ENCODE measurements at places on chromosomes 2 and 18.
A peak's percentile ranks its signal among the peaks of the same experiment; 100 is the strongest.

DNA sequence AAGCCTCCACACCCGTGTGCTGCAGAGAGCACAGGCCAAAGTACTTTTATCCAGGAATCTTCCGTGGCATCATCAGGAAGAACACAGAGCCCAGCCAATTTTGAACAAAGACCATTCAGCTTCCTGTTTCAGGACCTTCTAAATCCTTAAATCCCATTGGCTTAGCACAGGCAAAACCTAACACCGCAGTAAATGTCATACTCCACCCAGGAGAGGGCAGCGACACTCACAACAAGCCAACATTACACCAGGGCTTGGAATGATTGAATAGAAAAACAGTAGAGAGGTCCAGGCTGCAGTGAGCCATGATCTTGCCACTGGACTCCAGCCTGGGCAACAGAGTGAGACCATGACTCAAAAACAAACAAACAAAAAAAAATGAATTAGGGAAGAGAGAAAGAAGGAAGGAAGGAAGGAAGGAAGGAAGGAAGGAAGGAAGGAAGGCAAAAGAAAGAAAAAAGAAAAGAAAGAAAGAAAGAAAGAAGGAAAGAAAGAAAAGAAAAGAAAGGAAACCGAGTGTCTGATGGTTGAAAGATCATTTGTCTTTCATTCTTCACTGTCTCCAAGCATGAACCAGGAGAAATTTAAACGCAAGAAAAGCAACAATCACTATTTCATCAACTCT is 144.6 kb upstream of the SATB2 start:
- no peak for DNase-seq

DNA sequence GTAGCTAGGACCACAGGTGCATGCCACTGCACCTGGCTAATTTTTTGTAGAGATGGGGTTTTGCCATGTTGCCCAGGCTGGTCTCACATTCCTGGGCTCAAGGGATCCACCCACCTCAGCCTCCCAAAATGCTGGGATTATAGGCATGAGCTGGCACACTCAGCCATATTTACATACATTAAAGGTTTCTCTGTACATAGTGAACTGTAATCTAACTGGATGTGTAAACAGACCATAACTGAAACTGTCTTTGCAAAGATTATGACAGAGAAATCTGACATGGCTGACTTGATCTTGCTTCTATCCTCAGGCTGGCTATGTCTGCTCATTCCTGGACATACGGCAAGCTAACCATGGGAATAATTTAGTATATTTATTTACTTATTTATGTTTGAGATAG is 139.2 kb upstream of the XPO1 start:
- no peak for DNase-seq

DNA sequence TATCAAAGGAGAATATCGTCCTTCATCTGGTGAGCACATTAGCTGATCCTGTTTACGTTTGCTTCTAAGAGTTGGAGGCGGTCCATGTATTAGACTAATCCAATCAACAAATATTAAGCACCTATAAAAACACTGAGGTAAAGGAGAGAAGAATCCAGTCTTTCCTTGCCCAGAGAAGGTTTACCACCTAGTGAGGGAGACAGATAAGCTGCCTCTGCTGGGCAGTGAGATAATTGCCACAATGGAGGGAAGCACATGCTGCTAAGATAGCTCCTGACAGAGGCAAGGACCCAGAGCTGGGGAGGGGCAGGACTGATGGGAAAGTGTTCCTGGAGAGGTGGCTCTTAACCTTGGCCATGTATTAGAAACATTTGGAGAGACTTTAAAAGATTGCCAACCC is 36.7 kb upstream of the ST8SIA5 start:
- DNase-seq, result no peak

DNA sequence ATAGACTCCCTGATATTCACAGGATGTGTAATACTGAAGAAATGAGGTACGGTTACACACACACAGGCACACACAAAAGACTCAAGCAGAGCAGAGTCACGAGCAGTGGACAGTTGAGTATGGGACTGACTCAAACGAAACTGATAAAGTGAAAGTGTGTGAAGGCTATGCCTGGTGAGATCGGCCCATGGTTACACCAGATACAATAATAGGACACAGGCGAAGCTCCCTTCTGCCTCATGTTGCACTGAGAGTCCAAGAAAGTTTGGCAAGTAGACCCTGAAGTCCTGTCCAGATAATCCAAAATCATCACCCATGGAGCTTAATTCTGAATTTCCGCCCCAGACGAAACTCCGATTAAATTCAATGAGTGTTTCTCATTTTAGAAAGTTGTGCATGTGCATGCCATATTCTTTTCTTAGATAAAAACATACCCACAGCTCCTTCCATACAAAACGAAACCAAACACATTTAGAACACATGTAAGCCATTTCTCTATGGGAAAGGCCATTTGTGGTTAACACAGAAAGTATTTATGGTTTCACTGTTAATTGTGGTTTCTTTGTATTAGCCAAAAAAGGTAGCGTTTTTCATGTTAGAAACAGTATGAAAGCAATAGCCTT is 567.6 kb downstream of the PLCL1 start:
- DNase-seq, result no peak

GRCh38 chr2:232126301-232127099 is 165.0 kb downstream of the DIS3L2 start:
- no peak for DNase-seq

DNA sequence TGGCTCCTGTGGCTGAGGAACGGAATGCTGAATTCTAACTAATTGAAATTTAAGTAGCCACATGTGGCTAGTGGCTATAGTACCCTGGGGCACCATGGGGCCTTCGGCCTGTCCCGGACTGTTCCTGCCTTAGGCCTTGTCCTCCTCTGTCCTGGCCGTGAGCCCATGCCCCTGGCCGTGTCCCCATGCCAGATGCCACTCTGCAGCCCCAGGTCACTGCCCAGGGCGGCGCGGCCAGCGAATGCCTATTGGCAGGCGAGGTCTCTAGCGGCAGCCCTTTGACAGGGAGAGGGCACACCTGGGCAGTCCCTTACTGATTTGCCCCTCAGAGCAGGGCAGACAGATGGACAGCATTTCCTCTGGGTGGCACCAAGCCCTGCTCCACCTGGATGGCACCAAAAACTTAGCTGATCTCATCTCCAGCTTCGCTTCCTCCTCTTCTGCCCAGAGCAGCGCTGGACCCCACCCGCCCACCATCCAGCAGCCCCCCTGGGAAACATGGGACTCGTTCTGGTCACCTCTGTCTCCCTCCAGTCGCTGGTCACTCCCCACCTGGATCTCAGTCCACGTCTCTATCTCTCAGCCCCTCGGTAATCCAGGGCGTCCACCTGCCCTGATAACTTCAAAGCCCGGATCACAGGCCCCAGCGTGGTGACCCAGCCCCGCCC is 1.1 kb upstream of the DGKD start:
- DNase-seq, result no peak

GRCh38 chr18:6561420-6561861 is 146.7 kb upstream of the L3MBTL4 start:
- DNase-seq, result no peak

- no peak for DNase-seq
Measured at GRCh38 chr2:55511508-55512124, 7.9 kb upstream of the CFAP36 start.

DNA sequence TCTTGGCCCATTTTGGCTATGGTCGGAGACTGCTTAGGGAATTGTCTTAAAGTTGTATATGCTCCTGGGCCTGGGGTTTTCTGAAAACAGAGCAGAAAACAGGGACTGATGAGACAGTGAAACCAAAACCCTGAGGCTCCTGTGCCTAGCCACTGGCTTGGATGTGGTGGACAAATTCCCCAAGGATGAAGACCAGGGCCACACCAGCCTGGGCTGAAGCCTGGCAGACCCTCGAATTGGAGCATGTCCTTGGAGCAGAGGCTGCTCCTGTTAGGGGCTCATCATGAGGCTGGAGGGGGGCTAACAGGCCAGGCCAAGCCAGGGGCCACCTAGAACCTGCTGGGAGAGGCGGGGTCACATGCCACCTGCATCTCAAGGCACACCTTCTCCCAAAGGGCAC is 68.1 kb downstream of the STPG4 start:
- no peak for DNase-seq

DNA sequence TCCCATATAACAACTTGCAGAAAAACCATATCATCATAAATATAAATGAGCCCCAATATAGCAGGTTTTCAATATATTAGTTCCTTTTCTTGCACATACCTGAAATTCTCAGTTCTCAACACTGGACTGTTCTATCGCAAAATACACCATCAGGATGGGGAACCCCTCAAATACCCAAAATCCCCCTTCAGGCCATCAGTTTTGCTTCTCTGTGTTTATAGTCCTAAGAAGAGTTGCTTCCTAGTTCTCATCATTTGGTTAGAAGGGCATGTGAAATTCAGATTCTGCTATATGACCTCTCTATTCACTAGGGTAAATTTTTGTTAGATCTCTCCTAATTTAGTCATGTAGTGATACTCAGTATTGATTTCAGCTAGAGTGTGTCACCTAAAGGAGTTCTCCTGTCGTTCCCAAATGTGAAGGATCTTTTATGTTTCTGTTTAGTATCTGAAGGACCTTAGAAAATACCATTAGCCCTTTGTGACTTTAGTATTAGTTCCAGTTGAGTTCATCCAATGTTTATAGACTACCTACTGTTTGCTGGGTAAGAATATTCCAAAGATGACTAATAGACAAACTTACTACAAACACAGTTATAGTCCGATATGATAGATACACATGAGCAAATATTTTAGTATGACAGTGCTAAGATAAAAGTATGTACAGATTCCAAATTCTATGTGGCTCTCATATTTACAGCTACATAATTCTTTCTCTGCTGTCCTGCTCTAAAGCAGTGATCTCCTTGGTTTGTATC is 115.8 kb downstream of the TTC27 start:
- DNase-seq, result no peak

DNA sequence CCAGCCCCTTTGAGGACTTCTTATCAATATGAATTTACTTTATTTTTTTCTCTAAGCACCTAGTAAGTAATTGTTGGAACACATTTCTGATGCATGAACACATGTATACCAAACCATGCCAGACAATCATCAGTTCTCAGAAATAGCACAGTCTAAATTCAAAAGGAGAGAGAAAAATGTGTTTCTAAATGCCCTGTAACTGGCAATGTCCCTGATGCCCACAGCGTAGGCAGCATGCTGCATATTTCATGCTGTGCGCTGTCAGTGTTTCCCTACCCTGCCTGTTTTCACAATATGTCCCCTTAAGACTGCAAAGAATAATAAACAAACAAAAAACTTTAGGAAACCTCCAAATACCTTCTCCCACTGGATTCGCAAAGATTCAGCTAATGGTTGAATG is 881.0 kb upstream of the CHAC2 start:
- DNase-seq, result no peak

DNA sequence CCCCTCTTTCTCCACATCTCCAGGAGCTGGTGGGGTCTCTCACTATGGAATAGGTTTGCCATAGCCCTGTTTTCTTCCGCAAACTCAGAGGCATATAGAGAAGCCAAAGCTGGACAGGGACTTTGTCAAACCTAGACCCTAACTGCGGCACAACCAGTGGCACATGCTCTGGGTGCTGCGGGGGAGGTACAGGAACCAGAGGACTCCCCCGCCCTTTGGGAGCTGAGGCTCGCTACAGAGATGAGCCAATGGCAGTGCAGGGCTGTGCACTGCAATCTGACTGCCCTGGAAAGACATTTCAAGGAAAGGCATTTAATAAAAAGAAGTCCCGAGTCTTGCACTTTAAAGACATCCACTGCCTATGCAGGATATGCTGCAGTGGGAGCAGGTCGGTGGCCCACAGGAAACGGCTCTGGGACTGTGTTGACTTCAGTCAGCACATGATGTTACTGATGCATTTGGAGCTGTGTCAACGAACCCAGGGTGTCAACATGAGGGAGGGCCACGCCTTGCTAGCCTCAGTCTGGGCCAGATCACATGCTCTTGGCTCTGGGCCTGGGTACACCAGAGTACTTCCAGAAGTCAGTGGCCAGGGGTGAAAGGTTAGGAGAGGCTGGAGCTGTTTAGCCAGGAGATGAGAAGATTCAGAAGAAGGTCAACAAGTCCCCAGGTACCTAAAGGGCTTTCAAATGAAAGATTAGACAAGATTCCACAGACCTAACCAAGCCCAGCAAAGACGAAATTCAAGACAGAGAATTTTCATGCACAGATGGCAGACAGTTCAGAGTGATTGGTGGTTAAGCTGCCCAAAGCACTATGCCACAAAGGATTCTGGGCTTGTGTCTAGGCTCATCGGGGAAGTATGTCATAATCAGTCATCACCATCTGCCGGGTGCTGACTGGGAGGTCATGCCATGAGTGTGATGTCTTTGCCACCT is 8.2 kb downstream of the SLC35F6 start:
- no peak for DNase-seq

GRCh38 chr18:2625217-2625616 is 30.3 kb upstream of the SMCHD1 start:
- no peak for DNase-seq

- DNase-seq, result peak; percentile 62
Measured at GRCh38 chr2:68121873-68122679, 35.6 kb upstream of the PNO1 start.

- no peak for DNase-seq
Measured at GRCh38 chr2:136045344-136045743, 59.9 kb upstream of the DARS1 start.

GRCh38 chr2:239752951-239753350 is 272.2 kb downstream of the NDUFA10 start:
- DNase-seq, result no peak

DNA sequence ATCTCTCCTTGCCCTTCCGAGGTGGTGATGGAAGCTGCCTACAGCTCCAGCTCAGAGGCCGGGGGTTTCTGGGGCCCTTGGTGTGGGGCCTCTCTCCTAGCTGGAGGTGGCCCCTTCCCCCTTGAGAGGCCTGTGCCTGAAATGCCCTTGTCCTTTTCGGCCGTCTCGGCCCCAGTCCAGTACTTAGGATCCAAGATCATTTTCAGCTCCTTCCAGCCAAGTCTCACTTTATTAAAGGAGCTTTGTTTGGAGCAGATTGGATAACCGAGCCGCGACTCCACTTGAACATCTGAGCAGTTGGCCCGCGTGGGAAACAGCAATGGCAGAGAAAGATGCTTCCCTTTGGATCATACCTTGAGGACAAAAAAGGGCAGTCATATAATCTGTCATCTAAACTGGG is 125.0 kb downstream of the NEDD4L start:
- DNase-seq, result no peak

GRCh38 chr2:60958361-60958760 is 59.2 kb upstream of the PEX13 start:
- DNase-seq, result no peak
